ENCODE measurements at places on chromosomes 2 and 18. TPM values are rescaled to one million over a fixed set of nuclear protein-coding genes. Genes with fewer than 3 reads are reported as not detected.
A peak's percentile ranks its signal among the peaks of the same experiment; 100 is the strongest.

GRCh38 chr18:73461780-73462059 is 593.9 kb upstream of the NETO1 start:
- no peak for DNase-seq

DNA sequence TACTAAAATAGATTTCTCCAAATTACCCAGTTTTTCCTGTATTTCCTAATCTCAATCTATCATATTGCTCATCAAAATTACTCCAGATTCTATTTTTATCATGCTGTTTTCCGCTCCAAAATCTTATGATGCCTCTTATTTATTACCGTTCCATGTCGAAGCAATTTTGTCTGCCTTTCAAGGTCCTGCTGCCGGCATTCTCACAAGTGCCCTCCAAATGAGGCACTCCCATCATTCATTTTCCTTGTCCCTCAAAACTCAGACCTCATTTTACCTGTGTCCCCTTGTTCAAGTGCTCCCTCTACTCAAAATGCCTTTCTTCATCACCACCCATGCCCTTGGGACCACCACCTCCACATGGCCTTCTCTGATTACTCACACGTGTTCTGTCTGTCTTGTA is 13.1 kb downstream of the NEB start:
- no peak for DNase-seq

GRCh38 chr18:63085611-63086010 is 234.0 kb downstream of the BCL2 start:
- DNase-seq = no peak

DYSF gene
- total RNA-seq = 17.4 TPM

DNA sequence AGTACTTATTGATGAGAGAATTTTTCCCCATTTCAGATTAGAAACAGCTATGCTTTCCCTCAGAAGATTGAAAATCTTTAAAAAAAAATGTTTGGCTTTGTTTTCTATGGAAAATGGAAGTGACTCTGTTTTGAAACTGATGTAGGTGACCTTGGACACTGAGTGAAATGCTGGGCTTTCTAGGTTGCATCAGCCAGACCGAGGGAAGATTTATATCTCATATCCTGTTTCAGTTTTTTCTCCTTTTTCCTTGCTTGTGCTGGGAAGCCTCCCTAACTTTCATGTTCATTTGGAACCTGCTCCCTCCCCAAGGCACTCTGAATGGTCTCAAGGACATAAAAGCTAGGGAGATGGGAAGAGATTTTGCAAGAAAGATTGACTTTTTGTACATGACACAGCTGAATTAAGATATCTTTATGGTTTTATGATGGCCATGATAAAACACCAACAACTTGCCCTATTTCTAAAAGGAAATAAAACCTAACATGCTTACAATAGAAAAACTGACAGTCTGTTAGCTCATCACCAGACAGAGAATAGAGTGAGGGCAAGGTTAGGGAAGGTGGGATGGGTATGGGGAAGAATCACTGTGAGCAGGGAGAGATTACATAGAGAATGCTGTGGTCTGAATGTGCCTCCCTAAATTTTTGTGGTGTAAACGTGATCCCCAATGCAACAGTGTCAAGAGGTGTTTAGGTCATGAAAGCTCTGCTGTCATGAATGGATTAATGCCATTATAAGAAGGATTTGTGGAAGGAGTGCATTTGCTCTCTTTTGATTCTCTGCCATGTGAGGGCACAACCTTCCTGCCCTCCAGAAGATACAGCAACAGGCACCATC is 249.7 kb downstream of the TPGS2 start:
- peak; percentile 74 for DNase-seq

AKAIN1 gene
- not detected for total RNA-seq

DNA sequence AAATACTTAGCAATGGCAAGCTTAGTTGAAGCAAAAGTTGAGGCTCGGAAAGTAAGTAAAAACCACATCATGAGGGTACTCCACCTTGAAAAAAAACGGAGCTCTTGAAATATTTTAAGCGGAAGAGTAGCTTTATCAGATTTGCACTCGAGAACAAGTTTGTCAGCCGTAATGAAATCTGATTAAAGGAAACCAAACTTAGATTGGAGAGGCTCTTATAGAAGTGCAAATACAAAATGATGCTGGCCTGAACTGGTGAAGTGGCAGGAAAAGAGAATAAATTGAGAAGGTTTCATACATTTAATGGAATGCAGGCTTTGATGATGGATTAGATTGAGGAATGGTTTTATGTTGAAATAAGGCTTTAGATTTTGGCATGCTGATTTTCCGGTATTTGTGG is 484.2 kb downstream of the PID1 start:
- no peak for DNase-seq

Data from esophagus muscularis mucosa (tissue), 4 donors.